ENCODE measurements at places on chromosomes 3 and 15.

DNA sequence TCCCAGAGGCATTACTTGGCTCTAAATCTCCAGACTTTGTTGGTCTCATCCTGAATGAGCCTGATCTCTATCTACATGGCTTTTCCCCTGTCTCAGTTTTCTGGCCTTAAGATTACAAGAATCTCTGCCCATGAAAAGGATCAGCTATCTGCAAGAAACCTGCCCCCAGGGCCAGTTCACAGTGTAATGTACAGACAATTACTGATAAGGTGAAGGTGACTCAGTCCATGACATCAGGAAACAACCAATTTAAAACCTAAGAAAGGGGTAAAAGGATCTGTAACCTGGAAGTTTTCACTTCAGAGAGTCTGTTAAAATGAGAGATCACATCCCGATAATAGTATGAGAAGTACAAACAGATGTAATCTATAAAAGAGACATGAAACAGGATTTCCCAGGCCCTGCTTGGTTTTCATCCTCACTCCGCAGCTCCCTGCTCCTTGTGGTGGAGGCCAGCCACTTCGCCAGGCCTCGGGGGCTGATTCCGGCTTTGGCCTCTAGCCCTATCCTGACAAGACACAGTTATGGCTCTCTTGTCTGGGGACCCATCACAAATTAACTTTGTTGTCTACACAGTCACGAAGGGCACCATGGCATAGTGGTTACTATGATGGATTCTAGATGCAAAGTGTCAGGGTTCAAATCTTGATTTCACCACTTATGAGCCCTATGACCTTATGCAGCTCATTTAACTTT, 136.9 kb downstream of the THSD4 start:
- DNase-seq = no peak

GRCh38 chr3:69299344-69299743, 86.5 kb downstream of the FRMD4B start:
- no peak for DNase-seq

GRCh38 chr15:39616731-39617455, 36.0 kb downstream of the THBS1 start:
- DNase-seq = no peak

DNA sequence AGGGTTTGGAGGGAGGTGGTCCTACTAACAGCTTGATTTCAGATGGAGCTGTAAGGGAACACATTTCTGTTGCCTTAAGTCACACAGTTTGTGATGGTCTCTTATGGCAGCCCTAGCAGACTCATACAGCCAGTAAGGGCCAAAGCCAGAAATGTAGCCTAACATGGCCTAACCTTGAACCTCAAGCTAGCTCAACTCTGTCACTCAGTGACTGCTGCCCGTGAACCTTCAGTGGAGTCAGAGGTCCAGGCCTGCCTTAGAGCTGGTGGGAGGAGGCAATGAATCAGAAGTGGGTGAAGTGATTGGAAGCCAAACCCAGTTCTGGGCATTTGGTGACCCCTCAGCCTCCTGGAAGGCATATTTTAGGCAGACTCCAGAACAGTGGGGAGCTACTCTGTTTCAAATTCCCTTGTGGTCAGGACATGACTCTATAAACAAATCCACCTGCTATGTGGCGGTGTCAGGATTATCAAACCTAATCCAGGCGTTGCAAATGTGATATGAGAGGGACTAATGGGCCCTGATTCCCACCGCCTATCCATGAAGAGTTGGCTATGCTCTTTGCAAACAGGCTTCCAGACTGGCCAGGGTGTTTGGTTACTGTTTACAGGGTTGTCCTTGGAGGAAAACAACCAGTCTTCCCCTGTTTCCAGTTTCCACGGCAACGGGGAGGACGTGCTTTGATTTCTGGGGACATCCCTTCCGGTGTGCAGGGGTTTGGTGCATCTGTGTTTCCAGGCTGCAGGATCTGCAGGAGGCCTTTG, 105.9 kb upstream of the AGBL1 start:
- no peak for DNase-seq

DNA sequence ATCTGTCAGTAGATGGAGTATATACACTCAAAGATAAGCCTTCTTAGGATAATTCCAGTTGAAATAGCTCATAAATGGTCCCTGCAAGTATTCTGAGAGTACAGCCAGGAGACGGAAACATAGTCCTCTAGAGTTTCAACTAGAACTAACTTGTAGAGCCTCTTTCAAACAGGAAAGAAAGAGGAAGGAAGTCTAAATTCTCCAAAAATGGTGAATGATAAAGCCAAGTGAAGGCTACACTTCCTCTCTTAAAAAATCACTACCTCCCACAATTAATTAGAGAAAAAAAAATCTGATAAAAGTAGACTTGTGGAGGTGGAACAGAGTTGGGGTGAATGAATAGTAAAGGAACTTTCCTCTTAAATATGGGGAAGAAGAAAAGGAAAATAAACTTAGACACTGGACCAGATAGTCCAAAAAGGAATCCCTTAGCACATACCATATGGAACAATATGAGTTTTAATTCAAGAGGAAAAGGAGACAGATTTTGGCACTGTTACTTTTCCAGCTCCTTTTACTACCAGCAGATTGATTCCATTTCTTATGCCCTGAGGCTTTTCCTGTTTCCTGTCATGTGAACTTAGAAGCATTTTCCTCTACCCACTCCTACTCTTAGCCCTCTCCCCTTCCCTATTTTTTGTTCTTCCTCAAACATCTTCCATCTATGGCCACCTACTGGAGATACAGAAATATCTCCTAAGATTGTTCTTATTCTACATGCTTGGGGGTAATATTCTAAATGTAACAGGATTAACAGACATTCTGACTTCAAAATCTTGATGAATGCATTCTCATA, 207.6 kb downstream of the CHST2 start:
- DNase-seq = no peak

GRCh38 chr3:104596551-104596950, 770.2 kb upstream of the ALCAM start:
- no peak for DNase-seq

DNA sequence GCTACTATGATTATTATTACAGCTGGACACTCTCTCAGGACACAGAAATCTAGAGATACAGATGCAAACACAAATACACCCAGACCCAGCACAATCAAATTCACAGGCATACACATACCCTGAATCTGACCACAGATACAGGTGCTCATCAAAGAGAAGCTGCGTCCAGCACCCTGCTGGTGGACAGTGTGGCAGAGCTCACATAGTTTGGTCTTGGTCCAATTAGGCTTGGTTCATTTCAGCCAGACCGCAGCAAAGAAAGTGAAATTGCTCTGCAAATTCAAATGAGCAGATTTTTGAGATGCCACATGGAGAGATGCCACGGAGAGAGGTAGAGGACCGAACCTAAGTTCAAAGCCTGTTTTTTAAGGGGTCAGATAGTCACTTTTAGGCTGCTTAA, 55.6 kb downstream of the ANAPC13 start:
- DNase-seq = no peak

- no peak for DNase-seq
These were observed 2.1 kb upstream of the DLEC1 start for GRCh38 chr3:38036906-38037305.

- no peak for DNase-seq
These were observed 4.6 kb upstream of the SMCO1 start for GRCh38 chr3:196519718-196520082.

- DNase-seq = no peak
These were observed 30.4 kb downstream of the RASGRF1 start for GRCh38 chr15:79060175-79060574.

- no peak for DNase-seq
These were observed 76.6 kb downstream of the SRGAP3 start for GRCh38 chr3:9172851-9173321.

GRCh38 chr3:188220988-188221818, 67.2 kb downstream of the LPP start:
- DNase-seq = peak; percentile 68

- DNase-seq = no peak
These were observed 989 bp upstream of the PPIB start for GRCh38 chr15:64163659-64164362.

DNA sequence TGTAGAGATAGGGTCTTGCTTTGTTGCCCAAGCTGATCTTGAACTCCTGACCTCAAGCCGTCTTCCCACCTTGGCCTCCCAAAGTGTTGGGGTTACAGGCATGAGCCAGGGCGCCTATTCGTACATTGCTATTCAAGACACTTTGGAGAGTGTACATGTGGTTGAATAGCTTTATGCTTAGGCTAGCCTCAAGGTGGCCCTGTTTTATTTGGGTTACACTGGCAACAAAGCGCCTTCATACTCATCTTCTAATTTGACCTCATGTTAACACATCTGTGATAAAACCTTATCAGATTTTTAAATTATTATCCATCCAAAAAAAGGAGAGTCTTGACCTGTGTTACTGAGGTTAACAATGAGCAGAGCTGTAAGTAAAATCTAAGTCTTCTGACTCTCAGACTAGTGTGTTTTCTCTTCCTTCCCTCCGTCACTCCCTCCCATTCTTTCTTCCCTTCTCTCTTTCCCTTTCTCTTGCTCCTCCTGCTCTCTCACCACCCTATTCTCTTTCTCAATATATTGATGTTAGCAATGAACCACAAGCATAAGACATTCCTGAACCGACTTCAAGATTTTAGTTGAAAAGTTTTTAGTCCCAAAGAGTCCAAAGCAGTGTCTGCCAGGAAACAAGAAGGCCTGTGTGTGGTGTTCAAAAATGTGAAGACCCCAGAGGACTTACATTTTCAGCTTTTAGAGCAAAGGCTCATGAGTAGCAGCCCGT, 603.7 kb upstream of the CFAP20DC start:
- DNase-seq = no peak

DNA sequence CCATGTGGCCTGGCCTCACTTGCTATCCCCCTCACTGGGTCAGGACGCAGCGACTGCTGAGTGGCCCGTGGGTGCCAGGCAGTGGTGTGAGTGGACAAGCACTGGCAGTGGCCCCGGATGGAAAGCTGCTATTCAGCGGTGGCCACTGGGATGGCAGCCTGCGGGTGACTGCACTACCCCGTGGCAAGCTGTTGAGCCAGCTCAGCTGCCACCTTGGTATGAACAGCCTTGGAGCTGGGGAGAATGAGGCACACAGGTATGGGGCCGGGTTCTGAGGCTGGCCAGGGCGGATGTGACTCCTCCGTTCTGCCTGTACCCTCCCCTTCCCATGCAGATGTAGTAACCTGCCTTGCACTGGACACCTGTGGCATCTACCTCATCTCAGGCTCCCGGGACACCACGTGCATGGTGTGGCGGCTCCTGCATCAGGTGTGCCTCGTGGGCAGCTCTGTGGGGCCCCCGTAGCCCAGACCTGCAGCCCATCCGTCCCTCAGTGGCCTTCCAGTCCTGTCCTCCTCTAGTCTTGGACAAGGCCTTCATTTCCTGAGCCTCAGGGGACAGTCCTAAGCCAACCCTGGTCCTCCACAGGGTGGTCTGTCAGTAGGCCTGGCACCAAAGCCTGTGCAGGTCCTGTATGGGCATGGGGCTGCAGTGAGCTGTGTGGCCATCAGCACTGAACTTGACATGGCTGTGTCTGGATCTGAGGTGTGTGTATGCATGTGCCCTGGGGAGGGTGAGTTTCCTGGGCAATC, 28.2 kb downstream of the NBEAL2 start:
- DNase-seq = no peak

GRCh38 chr3:37562876-37563275, 298.8 kb upstream of the CTDSPL start:
- no peak for DNase-seq

GRCh38 chr3:61239871-61240270, 11.4 kb downstream of the FHIT start:
- no peak for DNase-seq

DNA sequence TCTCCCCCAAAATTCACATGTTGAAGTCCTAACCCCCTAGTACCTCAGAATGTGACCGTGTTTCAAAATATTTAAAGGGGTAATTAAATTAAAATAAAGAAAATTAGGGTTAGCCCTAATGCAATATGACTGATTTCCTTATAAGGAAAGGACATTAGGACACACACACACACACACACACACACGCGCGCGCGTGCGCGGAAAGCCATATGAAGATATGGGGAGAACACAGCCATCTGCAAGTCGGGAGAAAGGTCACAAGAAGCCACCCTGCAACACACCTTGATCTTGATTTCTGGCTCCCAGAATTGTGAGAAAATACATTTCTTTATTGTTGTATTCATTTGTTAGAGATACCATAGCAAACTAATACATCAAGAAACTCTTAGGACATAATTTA, 54.6 kb upstream of the STXBP5L start:
- no peak for DNase-seq

DNA sequence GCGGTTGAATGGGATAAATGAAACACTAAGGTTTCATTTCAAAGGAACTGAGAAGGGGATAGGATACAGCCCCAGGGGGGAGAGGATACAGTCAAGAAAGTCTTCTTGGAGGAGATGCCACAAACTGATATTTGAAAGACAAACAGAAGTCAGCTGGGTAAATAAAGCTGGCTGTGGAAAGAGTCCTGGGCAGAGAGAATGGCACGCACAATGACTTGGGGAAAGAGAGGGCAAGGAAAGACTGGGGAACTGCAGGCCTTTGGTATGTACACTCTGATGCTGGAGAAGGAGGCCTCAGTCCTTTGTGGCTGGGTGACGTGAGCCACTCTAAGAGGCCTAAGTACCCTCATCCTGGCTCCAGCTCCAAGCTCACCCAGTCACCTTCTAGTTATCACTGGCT, 45.2 kb upstream of the LMCD1 start:
- no peak for DNase-seq

- no peak for DNase-seq
These were observed 10.6 kb upstream of the SLC25A36 start for GRCh38 chr3:140931016-140931454.

DNA sequence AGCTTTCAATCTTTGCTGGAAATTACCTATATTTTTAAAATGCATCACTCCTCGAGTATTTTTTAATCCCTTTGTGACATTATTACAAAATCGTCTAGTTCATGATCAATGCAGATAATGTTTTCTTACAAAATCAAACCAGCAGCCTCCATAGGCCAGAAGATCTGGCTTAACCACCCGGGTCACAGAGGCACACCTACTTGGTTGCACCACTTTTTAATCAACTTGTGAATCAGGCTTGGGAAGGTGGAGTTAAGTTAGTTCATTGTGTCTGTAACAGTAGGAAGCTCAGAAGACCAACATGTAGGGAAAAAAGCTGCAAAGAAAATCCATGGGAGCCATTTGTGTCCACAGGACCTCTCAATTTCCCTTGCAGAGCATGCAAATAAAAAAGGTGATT, 148.0 kb downstream of the TP63 start:
- no peak for DNase-seq

Data from GM04503 (cell line).